Skin of body (tissue), 3 donors: ENCODE measurements at places on chromosomes 2 and 18. TPM values are rescaled to one million over a fixed set of nuclear protein-coding genes. Genes with fewer than 3 reads are reported as not detected.

Gene ALPG
- total RNA-seq, result not detected

Gene CFC1
- not detected for total RNA-seq

Gene RPRM
- total RNA-seq, result 3.2 TPM

Gene ELOA2
- total RNA-seq, result not detected

Gene ARHGAP15
- 33.8 TPM for total RNA-seq

Gene NYAP2
- 0.30 TPM for total RNA-seq

Gene HOXD11
- not detected for total RNA-seq

Gene IL1F10
- total RNA-seq, result 2.7 TPM
